ENCODE measurements at places on chromosomes 6 and 20. TPM values are rescaled to one million over a fixed set of nuclear protein-coding genes. Genes with fewer than 3 reads are reported as not detected.
A peak's percentile ranks its signal among the peaks of the same experiment; 100 is the strongest.

Gene ZNF391
- 0.82 TPM for total RNA-seq

DNA sequence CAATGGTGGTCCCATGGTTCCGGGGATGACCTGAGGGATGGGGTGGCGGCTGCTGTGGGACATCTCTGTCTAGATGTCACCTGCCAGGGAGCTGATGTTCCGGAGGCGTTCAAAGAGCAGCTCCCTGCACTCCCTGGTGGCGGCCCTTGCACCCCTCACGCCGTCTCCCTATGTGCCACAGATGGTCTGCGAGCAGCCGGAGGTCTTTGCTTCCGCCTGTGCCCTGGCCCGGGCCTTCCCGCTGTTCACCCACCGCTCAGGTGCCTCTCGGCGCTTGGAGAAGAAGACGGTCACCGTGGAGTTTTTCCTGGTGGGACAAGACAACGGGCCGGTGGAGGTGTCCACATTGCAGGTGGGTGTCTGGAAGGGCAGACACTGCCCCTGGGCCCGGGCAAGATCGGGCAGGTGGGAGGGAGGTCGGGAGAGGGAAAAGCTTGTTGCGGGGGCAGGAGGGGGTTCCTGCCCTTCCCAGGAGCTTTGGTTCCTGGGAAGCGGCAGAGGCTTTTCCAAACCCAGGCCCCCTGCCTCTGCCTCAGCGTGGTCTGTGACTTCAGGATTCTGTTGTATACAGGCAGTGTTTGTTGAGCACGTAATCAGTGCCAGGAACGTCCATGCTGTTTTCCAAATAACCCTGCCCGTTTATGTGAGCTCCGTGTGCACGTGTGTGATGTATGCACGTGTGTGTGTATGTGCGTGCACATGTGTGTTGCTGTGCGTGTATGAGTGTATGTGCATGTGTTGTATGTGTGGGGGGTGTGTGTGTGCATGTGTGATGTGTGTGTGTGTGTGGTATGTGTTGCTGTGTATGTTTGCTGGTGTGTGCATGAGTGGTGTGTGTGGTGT lies 1.9 kb downstream of the NPEPL1 start:
- H3K36me3 ChIP-seq, result peaks cover 13% of the 10 kb centered on the region
- no peak overlapping the region for H3K27ac ChIP-seq
- H3K4me1 ChIP-seq, result peaks cover 15% of the 10 kb centered on the region
- no peak for DNase-seq
- H3K4me3 ChIP-seq, result peak overlapping the region; percentile 78
- H3K27me3 ChIP-seq, result no peaks in the 10 kb centered on the region

Gene TNFRSF6B
- total RNA-seq, result not detected

GRCh38 chr6:163384510-163384909 lies 30.0 kb upstream of the QKI start:
- no peaks in the 10 kb centered on the region for H3K27me3 ChIP-seq
- H3K36me3 ChIP-seq, result no peaks in the 10 kb centered on the region
- DNase-seq, result no peak

GRCh38 chr6:132907231-132907630 lies 92.9 kb downstream of the RPS12 start:
- no peak overlapping the region for H3K4me3 ChIP-seq
- no peak overlapping the region for H3K27ac ChIP-seq
- H3K4me1 ChIP-seq, result no peaks in the 10 kb centered on the region
- peaks cover 6% of the 10 kb centered on the region for H3K27me3 ChIP-seq
- no peak for DNase-seq

- H3K36me3 ChIP-seq, result no peaks in the 10 kb centered on the region
- peaks cover 12% of the 10 kb centered on the region for H3K27me3 ChIP-seq
- peak; percentile 53 for DNase-seq
- no peak overlapping the region for H3K27ac ChIP-seq
- H3K4me3 ChIP-seq, result no peak overlapping the region
These were observed 173.4 kb downstream of the PLCB1 start for GRCh38 chr20:8305449-8305978.

DNA sequence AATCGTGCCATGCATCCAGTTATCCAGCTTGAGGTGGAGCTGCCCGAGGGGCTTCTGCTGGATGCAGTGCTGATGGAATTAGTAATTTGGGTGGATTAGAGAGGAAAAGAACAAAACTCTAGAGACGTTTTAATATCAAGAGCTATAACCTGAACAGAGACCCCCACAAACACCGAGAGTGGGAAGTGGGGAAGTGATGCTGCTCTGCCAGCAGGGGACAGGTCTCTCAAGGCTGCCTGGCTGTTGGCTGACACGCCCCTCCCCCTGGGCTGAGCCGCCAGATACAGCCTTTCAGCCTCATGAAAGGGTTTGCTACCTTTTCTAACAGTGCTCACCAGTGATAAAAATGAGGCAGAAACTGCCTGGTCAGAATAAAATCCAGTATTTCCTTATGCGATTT lies 9.6 kb downstream of the LEMD2 start:
- no peak for DNase-seq
- H3K27me3 ChIP-seq, result no peaks in the 10 kb centered on the region
- H3K36me3 ChIP-seq, result peaks cover 80% of the 10 kb centered on the region
- no peak overlapping the region for H3K27ac ChIP-seq
